HepG2 (cell line): ENCODE measurements at places on chromosomes 5 and 9. TPM values are rescaled to one million over a fixed set of nuclear protein-coding genes. Genes with fewer than 3 reads are reported as not detected.

- H3K4me1 ChIP-seq = peaks cover 7% of the 10 kb centered on the region
- DNase-seq = peak; percentile 84
- H3K27me3 ChIP-seq = no peaks in the 10 kb centered on the region
- H3K36me3 ChIP-seq = no peaks in the 10 kb centered on the region
Measured at GRCh38 chr9:35945341-35946018, 12.5 kb downstream of the OR2S2 start.

GRCh38 chr5:28468166-28468565, 1429.8 kb upstream of the CDH9 start:
- H3K4me3 ChIP-seq = no peak overlapping the region
- no peak for DNase-seq
- no peaks in the 10 kb centered on the region for H3K36me3 ChIP-seq
- no peak overlapping the region for H3K27ac ChIP-seq
- H3K4me1 ChIP-seq = no peaks in the 10 kb centered on the region
- H3K27me3 ChIP-seq = no peaks in the 10 kb centered on the region

DNA sequence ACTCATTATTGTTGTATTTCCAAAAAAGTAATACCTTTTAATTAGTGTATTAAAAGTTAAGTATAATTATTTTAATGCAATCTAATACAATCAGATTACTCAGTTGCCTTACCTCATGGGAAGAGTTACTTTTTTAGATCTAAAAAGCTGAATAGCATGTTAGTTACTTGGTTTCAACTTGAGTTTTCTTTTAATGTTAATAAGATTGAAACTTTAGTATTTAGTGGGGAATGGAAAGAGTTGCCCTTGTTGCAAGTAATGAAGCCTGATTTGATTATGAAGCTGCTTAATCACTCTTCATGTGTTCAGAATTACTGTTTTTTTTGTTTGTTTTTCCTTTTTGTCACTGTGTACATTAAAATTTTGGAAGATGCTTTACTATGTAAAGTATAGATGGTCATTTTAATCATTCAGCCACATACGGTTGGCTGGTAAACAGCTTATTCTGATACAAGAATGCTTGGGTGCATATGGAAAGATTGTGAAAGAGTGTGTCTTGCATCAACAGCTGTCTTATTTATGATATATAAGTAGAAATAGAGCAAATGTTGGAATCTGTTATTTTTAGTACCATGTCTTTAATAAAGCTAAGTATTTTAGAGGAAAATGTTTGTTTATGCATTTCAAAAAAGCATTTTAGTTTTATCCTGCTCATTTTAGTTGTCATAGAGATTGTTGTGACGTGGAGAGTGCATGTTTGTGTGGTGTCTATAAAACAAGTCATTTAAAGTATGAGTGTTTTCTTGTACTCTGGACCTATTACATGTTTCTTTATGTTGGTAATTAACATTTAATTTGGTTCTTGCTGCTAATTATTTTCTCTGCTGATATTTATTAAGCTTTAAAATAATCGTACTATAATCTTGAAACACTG, 36.4 kb downstream of the SREK1 start:
- DNase-seq = no peak
- no peak overlapping the region for H3K27ac ChIP-seq
- H3K4me1 ChIP-seq = no peaks in the 10 kb centered on the region
- H3K4me3 ChIP-seq = no peak overlapping the region
- no peaks in the 10 kb centered on the region for H3K27me3 ChIP-seq

Gene PRR7
- total RNA-seq = 3.9 and 5.0 TPM in 2 replicates

Gene PCDHGA12
- 0.13 TPM in 1 of 2 replicates, not detected in the other for total RNA-seq

Gene SLC46A2
- total RNA-seq = not detected in 2 replicates

Gene ESM1
- not detected in 2 replicates for total RNA-seq

Gene ANKRD31
- 0.08 and 0.09 TPM in 2 replicates for total RNA-seq
